ENCODE measurements at places on chromosomes 4 and X. TPM values are rescaled to one million over a fixed set of nuclear protein-coding genes. Genes with fewer than 3 reads are reported as not detected.

The RPA4 gene
- not detected for polyA plus RNA-seq

GRCh38 chr4:84494076-84494475 is 5.0 kb downstream of the NKX6-1 start:
- H3K27me3 ChIP-seq: peaks cover 66% of the 10 kb centered on the region
- H3K36me3 ChIP-seq: no peaks in the 10 kb centered on the region

The GYPA gene
- polyA plus RNA-seq: not detected

- no peak overlapping the region for H3K27ac ChIP-seq
- no peaks in the 10 kb centered on the region for H3K36me3 ChIP-seq
- no peaks in the 10 kb centered on the region for H3K4me1 ChIP-seq
- no peak for DNase-seq
- no peak overlapping the region for H3K4me3 ChIP-seq
These were observed 55.9 kb downstream of the STOX2 start for GRCh38 chr4:183960962-183961541.

The TEX13D gene
- not detected for polyA plus RNA-seq

GRCh38 chr4:145279122-145279960 is 99.0 kb upstream of the OTUD4 start:
- H3K4me3 ChIP-seq: peak overlapping the region; percentile 15
- DNase-seq: no peak
- no peak overlapping the region for H3K27ac ChIP-seq
- no peaks in the 10 kb centered on the region for H3K36me3 ChIP-seq
- no peaks in the 10 kb centered on the region for H3K4me1 ChIP-seq

DNA sequence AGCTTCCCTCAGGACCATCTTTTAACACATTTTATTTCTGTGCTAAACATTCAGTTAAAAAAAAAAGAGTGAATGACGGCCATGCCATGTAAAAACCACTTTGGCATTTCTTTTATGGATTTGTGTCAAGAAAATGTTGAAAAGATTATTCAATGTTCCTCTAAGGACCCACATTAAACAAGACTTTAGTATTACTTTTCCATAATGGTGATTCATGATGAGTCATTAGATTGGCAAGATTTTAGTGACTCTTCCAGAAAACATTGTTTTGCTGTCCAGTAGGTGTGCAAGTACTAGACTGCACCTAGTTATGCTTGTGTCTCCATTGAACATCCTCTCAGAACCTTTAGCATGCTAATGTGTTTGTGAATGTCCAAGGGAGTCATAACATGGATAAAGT is 748.6 kb downstream of the STPG2 start:
- no peaks in the 10 kb centered on the region for H3K4me1 ChIP-seq
- no peak for DNase-seq
- H3K4me3 ChIP-seq: no peak overlapping the region
- no peak overlapping the region for H3K27ac ChIP-seq
- H3K27me3 ChIP-seq: no peaks in the 10 kb centered on the region

- no peaks in the 10 kb centered on the region for H3K36me3 ChIP-seq
- no peaks in the 10 kb centered on the region for H3K4me1 ChIP-seq
- no peak overlapping the region for H3K27ac ChIP-seq
- no peak for DNase-seq
- no peaks in the 10 kb centered on the region for H3K27me3 ChIP-seq
These were observed 15.0 kb downstream of the RPS4X start for GRCh38 chrX:72262077-72262476.

DNA sequence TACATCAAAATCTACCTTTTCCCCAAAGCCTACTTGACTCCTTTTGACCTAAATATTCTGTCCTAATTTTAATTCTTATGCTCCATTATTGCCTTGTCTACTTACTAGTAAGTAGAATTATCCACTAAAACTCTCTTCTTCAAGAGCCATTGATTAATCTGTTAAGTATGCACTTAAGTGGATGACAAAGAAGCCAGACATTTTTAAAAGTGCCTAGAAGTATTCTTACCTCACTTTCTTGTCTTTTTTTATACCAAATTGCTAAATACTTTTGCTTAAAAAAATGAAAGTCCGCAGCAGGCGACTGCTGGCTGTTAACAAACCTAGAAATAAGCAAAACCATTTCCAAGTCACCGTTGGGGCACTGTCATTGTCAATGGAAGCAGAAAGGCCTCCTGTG is 20.1 kb upstream of the FRMPD4 start:
- no peaks in the 10 kb centered on the region for H3K27me3 ChIP-seq
- no peak overlapping the region for H3K27ac ChIP-seq
- H3K4me3 ChIP-seq: no peak overlapping the region
- H3K36me3 ChIP-seq: no peaks in the 10 kb centered on the region
- no peak for DNase-seq

The P2RY4 gene
- 5.0 TPM for polyA plus RNA-seq

GRCh38 chrX:130118441-130119311 is 8.4 kb upstream of the ELF4 start:
- peak; percentile 29 for DNase-seq
- H3K36me3 ChIP-seq: no peaks in the 10 kb centered on the region
- peak overlapping the region; percentile 9 for H3K27ac ChIP-seq
- no peaks in the 10 kb centered on the region for H3K27me3 ChIP-seq

DNA sequence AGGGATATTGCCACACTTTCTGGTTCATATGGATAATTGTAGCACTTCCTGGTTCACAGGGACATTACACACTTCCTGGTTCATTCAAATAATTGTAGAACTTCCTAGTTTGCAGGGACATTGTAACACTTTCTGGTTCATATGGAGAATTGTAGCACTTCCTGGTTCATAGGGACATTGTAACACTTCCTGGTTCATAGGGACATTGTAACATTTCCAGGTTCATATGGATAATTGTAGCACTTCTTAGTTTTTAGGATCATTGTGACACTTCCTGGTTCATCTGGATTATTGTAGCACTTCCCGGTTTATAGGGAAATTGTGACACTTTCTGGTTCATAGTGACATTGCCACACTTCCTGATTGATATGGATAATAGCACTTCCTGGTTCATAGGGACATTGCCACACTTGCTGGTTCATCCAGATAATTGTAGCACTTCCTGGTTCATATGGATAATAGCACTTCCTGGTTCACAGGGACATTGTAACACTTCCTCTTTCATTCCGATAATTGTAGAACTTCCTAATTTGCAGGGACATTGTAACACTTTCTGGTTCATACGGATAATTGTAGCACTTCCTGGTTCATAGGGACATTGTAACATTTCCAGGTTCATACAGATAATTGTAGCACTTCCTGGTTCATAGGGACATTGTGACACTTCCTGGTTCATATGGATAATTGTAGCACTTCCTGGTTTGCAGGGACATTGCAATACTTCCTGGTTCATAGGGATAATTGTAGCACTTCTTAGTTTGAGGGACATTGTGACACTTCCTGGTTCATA is 59.2 kb upstream of the CD99 start:
- no peak overlapping the region for H3K4me3 ChIP-seq
- peak overlapping the region; percentile 15 for H3K27ac ChIP-seq
- DNase-seq: peak; percentile 32
- H3K27me3 ChIP-seq: no peaks in the 10 kb centered on the region

- no peak overlapping the region for H3K4me3 ChIP-seq
- no peaks in the 10 kb centered on the region for H3K36me3 ChIP-seq
- no peak for DNase-seq
- no peaks in the 10 kb centered on the region for H3K4me1 ChIP-seq
- H3K27ac ChIP-seq: no peak overlapping the region
- no peaks in the 10 kb centered on the region for H3K27me3 ChIP-seq
These were observed 12.0 kb upstream of the FAM120C start for GRCh38 chrX:54194982-54195588.

GRCh38 chr4:55907469-55907868 is 41.3 kb upstream of the CEP135 start:
- H3K4me3 ChIP-seq: no peak overlapping the region
- no peak for DNase-seq
- H3K4me1 ChIP-seq: peaks cover 3% of the 10 kb centered on the region
- no peak overlapping the region for H3K27ac ChIP-seq

Measured in small intestine (tissue), 16 donors.